Frontal cortex (tissue), 4 donors: ENCODE measurements at places on chromosomes 6 and 20. TPM values are rescaled to one million over a fixed set of nuclear protein-coding genes. Genes with fewer than 3 reads are reported as not detected.

Gene GMPR
- total RNA-seq = 2.4 TPM

Gene RBL1
- 25.7 TPM for total RNA-seq

Gene GSTA3
- not detected for total RNA-seq

Gene KCNB1
- 5.7 TPM for total RNA-seq

Gene GABRR1
- not detected for total RNA-seq

Gene CASS4
- under 0.01 TPM for total RNA-seq

Gene PPP1R11
- total RNA-seq = 17.1 TPM
